ENCODE measurements at places on chromosomes 2 and 18. TPM values are rescaled to one million over a fixed set of nuclear protein-coding genes. Genes with fewer than 3 reads are reported as not detected.

GRCh38 chr18:78309924-78310323 lies 669.7 kb upstream of the SALL3 start:
- DNase-seq = no peak

DNA sequence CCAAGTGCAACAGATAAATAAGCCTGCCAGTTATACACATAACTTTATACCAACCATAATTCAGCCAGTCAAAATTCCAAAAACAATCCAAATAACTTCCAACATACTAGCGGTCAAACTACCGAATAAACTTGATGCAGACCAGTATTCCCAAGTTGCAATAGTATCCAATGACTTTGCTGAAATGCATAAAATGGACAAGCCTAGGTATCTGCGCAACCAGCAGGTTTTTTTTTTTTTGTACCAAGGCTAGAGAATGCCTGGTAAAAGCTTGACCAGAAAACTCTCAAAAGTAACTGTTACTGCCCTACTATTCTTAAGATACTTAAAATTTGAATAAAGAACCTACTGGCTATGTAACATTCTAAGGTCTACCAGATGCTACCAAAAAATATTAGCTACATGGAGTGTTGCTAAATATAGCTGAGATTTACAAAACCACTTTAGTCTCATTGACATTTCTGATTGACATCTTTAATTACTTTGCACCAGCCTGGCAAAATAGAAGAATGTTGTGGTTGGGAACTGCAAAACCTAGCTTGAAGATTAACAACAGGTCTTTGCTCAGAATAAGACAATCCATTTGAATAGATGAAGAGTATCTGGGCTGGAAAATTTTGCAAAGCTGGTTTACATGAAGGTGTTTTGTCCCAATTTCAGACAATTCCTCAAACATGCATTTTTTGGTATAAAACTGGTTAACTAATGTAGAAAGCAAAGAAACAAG lies 7.3 kb downstream of the SRSF7 start:
- DNase-seq = no peak

The MYO7B gene
- total RNA-seq = 1.8 TPM

The ADGRF3 gene
- 0.18 TPM for total RNA-seq

DNA sequence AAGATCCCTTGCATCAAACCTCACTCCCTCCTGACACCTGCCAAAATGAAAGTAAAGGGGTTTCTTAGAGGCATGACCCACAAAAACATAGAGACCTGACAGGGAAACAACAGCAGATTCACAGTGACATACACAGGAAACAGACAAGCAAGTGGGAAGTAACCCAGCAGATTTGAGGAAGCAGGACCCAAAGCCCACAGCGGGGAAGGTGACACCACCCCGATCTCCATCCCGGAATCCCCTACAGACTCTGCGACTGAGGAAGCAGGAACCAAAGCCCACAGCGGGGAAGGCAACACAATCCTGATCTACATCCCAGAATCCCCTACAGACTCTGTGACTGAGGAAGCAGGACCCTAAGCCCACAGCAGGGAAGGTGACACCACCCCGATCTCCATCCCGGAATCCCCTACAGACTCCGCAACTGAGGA lies 21.6 kb downstream of the CIB4 start:
- DNase-seq = no peak

DNA sequence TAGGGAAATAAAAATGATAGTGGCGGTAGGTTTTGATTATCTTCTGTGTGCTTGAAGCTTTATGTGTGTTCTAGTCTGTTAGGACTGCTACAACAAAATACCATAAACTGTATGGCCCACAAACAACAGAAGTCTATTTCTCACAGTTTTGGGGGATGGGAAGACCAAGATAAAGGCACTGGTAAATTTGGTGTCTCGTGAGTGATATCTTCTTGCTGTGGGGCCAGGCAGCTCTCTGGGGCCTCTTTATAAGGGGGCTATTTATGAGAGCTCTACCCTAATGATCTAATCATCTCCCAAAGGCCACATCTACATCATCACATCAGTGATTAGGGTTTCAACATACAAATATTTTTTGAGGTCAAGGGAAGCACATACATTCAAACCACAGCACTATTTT lies 86.8 kb upstream of the SPHKAP start:
- DNase-seq = no peak

DNA sequence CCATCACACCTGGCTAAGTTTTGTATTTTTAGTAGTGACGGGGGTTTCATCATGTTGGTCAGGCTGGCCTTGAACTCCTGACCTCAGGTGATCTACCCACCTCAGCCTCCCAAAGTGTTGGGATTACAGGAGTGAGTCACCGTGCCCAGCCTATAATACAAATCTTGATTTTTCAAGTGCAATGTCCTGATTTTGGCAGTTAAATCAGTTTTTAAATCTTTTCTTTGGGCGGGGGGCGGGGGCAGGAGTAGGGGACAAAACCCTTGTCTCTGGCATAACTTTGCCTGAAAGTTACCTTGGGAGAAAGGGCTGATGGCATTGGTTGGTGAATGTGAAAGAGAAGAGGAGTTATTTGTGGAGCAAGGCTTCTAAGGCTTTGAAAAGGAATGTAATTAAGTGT lies 12.3 kb downstream of the GALNT1 start:
- no peak for DNase-seq

DNA sequence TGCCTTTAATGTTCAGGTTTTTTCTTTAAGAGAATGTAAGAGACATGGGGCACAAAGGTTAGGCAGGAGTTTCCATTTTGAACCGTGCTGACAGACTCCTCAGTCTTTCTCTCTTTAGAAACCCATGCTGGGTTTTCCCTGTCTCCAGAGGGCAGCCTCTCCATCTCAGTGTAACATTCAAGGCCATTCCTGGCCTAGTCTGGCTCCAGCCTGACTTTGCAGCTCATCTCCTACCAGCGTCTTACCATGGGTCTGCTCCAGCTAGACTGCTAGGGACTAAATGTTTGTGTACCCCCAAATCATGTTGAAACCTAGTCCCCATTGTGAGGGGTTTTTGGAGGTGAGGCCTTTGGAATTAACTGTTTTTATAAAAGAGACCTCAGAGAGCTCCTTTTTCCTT lies 9.8 kb upstream of the CLIP4 start:
- DNase-seq = no peak

DNA sequence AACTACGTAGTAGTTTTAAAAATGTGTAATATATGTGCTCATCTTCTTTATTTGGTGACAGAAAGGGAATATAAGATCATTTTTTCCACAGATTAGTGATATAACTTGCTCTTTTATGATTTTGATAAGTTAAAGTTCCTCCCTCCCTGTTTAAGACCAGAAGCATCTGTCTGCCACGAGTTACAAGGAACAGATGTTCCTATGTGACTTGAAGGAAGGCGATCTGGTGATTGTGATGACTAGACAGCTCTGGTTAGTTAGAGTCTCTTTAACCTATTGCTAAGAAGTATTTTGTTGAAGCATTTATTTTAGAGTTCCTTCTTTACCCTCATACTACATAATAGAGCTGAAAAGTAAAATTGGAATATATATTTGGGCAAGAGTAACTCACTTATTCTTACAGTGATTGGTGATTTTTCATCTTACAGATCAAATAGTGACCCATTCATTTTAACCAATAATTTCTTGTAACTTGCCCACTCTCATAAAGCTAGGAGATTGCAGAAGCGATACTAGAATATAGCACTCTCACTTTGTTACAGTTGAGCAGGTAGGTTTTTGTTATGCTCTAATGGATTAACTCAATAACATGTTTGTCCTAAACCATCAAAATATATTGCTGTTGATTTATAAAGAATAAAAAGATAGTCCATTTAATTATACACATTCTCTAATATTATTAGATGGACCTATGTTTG lies 218.7 kb downstream of the SLC4A10 start:
- no peak for DNase-seq

GRCh38 chr2:80489717-80490116 lies 185.2 kb upstream of the LRRTM1 start:
- no peak for DNase-seq

DNA sequence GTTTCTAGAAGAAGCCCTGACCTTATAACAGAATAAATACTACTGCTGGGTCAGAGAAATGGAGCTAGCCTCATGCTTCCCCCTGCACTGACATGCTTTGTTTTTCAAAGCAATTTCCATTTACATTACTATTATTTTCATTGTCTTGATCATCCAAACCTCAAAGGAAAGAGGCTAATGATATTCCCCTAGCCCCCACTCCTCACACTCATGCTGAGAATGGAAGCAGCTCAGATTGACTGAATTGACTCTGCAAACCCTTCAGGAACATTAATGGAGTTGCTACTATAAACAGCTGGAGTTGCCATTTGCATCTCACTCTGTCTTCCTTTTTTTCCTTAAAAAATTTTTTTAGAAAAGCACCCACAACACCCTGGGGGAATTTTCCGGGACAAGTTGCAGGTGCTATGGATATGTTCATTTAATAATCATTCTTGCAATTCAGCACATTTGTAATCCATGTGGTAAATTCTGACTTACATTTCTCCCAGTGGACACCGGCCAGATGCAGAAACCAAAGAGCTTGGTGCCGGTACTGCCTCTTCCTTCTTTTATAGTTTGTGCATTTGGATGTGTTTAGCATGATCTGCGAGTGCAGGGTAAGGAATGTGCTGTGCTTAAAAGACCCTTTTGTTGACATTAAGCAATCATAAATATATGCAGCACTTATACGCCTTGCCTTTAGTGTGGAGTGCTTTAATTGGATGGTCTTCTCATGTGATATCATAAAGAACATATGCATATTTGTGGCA lies 103.3 kb upstream of the OSR1 start:
- DNase-seq = no peak

GRCh38 chr2:26683583-26683982 lies 8.9 kb upstream of the KCNK3 start:
- no peak for DNase-seq

GRCh38 chr2:237487496-237487895 lies 445 bp downstream of the MLPH start:
- no peak for DNase-seq

DNA sequence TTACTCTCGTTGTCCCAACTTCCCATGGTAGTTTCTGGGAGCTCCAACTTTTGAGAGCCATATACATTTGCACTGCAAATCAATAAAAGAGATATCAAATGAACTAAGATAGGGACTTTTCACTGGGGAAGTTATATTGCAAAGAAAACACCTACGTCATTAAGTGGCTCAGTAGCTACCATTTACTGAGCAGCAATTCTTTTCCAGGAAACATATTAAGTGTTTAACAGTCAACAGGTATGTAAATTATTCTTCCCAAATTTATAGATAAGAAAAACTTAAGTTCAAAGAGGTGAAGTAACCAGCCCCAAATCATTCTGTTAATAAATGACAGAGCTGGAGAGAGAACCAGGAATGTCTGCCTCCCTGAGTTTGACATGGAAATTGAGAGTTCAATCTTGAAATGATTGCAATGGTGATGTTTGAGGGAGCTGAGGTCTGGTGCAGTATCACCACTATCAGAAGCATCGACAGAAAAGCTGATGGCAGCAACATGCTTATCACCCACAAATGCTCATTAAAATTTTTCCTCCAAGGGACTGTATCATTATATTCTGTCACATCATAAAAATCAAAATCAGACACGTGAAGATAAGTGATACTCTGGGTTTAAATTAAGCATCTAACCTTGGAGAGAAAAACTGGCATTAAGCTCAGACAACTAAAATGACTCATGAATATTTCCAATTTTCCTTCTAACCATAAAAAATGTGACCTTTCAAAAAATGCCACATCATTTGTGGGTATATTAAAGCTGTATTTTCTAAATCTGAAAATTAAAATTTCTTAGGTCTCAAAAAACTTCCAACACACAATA lies 43.4 kb downstream of the GAREM1 start:
- no peak for DNase-seq

The TMEM247 gene
- total RNA-seq = not detected
